H9 (cell line): ENCODE measurements at places on chromosomes 3 and 15.

DNA sequence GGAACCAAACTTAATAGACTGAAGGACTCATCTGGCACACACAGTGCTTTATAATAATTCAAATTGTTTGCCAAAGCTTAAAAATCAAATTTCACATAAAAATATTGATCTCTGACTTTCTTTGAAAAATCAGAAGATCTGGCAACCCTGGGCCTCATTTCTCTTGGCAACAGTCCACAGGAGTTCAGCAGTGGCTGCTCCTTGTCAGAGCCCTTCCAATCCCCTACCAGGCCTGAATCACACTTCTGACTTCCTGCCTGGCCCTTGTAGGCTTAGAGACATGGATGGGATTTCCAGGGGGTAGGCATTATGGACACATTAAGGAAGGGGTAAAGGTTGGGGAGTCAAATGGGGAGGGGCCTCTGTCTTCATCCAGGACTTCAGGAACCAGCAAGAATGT lies 55.5 kb downstream of the PLS1 start:
- DNase-seq, result no peak

GRCh38 chr3:136690599-136690998 lies 61.6 kb downstream of the STAG1 start:
- no peak for DNase-seq

DNA sequence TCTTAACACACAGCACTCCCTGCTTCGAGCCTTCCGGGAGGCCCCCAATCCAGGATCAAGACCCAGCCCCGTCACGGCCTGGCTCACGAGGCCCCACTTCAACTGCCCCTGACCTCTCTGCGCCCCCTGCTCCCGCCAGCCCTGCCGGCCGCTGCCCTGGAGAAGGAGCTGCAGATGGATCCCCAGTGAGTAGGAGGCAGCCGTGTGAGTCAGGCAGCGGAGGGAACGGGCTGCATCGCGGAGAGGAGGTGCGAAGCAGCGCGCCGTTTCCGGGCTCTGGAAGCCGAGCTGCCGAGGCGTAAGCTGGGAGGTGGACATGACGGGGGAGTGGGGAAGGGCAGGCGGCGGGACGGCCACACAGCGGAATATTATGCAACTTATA lies 133.4 kb downstream of the TPRA1 start:
- peak; percentile 74 for DNase-seq

- DNase-seq, result no peak
Observed at GRCh38 chr3:18917923-18918322, 230.4 kb upstream of the KCNH8 start.

DNA sequence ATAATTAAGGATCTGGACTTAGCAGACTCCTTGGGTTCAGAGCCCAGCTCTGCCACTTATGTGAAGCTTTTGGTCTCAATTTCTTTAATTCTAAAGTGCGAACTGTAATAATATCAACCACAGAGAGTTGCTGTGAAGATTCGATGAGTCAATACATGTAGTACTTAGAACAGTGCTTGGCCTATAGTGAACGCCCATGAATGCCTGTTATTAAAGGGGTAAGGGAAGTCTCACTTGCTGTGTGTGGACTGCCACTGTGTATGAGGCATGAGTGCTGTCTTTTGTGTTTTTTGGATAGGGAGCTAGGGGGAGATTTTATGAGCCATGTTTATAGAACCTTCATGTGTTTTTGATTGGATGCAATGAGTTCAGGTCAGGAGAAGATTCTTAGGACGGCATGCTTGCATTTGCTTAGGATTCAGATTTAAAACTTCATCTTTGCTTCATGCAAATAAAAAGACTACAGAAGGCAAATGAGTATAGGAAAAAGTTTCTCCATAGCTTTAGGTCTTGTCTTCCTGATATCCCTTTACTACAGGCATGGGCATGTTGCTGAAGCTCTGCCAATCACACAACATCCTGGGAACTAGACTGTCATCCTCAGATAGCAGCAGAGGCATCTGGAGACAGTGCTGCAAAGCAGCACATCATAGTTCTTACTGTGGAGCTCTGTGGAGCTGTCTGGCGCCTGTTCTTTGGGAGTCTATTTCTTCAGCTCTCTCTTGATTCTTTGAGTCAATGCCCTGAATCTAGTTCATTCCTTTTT lies 50.0 kb downstream of the PLS1 start:
- DNase-seq, result no peak

DNA sequence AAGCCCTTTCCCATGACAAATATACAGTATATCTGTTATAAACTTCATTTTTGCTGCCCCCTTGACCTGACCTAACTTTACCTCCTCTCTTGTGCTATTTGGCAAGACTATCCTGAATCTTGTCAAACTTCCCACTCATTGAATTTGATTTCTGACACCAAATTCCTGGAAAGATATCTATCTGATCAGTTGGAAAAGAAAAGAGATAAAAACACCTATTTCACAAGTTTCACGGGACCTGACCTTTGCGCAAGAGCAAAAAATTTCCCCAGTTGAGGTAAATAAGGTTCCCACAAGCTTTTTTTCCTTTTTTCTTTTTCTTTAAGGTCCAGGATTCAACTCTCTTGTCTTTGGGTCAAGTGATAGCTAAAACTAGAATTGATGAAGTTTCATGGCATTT lies 189.2 kb upstream of the LPP start:
- no peak for DNase-seq

DNA sequence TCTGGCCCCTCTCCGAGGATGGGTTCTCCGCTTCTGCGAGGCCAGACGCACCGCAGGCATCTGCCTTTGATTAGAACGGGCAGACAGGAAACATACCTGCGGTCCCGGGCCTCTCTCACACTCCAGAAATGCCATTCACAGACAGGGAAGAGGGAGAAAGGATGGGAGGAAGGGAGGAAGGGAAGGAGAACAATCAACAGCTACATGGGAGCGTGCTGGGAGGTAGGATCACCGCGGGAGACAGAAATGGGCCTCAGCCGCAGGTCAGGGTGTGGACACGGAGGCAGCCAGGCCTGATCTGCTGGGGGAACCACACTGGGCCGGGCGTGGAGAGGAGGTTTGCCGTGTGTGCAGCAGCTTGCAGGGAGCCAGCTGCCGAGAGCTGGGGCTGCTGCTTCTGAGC lies 90.7 kb upstream of the RGMA start:
- DNase-seq, result peak; percentile 53

DNA sequence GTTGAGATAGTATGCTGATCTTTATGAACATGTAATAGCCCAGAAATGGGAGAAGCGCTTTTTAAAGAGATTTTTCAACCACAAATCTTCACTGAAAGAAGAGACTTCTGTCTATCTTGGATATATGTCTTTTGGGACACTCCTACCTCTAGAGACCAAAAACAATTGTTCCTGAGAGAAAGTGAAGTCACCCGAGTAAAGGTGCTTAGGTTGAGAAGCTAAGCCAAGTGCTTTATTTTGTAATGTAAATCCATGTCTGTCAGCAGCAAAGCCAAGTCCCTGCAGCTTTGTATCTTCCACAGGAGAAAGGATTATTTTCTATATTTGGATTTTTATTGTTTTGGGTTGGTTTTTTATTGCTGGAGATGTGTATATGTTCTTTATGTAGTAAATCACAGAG lies 32.1 kb upstream of the B3GALNT1 start:
- DNase-seq, result no peak
